Thymus (tissue), 14 donors: ENCODE measurements at places on chromosomes 1 and 21. TPM values are rescaled to one million over a fixed set of nuclear protein-coding genes. Genes with fewer than 3 reads are reported as not detected.

SWT1 gene
- 8.3 TPM for total RNA-seq

S100A7A gene
- not detected for total RNA-seq

SEMA6C gene
- 1.5 TPM for total RNA-seq

PRAMEF15 gene
- not detected for total RNA-seq

TSSK3 gene
- 0.28 TPM for total RNA-seq

DDR2 gene
- total RNA-seq, result 2.4 TPM

LRRC39 gene
- total RNA-seq, result 1.7 TPM

DNASE2B gene
- not detected for total RNA-seq

HAPLN2 gene
- 0.09 TPM for total RNA-seq

ADGRL2 gene
- 12.1 TPM for total RNA-seq

HTR6 gene
- not detected for total RNA-seq

MNDA gene
- total RNA-seq, result 21.6 TPM

AGBL4 gene
- 0.24 TPM for total RNA-seq

GPR25 gene
- 0.05 TPM for total RNA-seq

PLPPR5 gene
- total RNA-seq, result 0.09 TPM

CHD1L gene
- total RNA-seq, result 40.2 TPM

SSR2 gene
- 262 TPM for total RNA-seq

C1orf94 gene
- total RNA-seq, result not detected

SORT1 gene
- total RNA-seq, result 3.6 TPM

RCC2 gene
- 56.8 TPM for total RNA-seq

CFAP45 gene
- total RNA-seq, result 0.52 TPM

ANKRD35 gene
- 0.28 TPM for total RNA-seq

GJA9 gene
- total RNA-seq, result 0.05 TPM

GPR37L1 gene
- total RNA-seq, result under 0.01 TPM

KRTAP7-1 gene
- not detected for total RNA-seq

EXO5 gene
- total RNA-seq, result 12.2 TPM

RAVER2 gene
- total RNA-seq, result 10.8 TPM

KRTAP19-1 gene
- total RNA-seq, result not detected

EDARADD gene
- total RNA-seq, result 4.2 TPM

CHI3L2 gene
- total RNA-seq, result 291 TPM

OR2T29 gene
- not detected for total RNA-seq

PLCH2 gene
- total RNA-seq, result 0.90 TPM

NBPF9 gene
- 5.6 TPM for total RNA-seq

LCE2A gene
- not detected for total RNA-seq

ACTA1 gene
- 1.5 TPM for total RNA-seq

SLC9C2 gene
- total RNA-seq, result 0.09 TPM

TSPEAR gene
- 0.38 TPM for total RNA-seq

CYP4A11 gene
- not detected for total RNA-seq

KCNK1 gene
- 0.66 TPM for total RNA-seq

PODN gene
- total RNA-seq, result 1.4 TPM

MLLT11 gene
- total RNA-seq, result 10.8 TPM

RGS1 gene
- 187 TPM for total RNA-seq

S100A5 gene
- not detected for total RNA-seq

LAD1 gene
- 9.1 TPM for total RNA-seq

TFF3 gene
- 5.1 TPM for total RNA-seq

OR2L8 gene
- not detected for total RNA-seq

ITLN1 gene
- total RNA-seq, result 2.1 TPM

PRAMEF26 gene
- total RNA-seq, result not detected

CLSTN1 gene
- total RNA-seq, result 27.0 TPM

ASH1L gene
- total RNA-seq, result 20.7 TPM

UMODL1 gene
- total RNA-seq, result 1.7 TPM

ALG6 gene
- 23.9 TPM for total RNA-seq

INSRR gene
- total RNA-seq, result 0.33 TPM

PTPN22 gene
- total RNA-seq, result 51.1 TPM
